Muscle of leg (tissue), 16 donors: ENCODE measurements at places on chromosomes 12 and 14.

DNA sequence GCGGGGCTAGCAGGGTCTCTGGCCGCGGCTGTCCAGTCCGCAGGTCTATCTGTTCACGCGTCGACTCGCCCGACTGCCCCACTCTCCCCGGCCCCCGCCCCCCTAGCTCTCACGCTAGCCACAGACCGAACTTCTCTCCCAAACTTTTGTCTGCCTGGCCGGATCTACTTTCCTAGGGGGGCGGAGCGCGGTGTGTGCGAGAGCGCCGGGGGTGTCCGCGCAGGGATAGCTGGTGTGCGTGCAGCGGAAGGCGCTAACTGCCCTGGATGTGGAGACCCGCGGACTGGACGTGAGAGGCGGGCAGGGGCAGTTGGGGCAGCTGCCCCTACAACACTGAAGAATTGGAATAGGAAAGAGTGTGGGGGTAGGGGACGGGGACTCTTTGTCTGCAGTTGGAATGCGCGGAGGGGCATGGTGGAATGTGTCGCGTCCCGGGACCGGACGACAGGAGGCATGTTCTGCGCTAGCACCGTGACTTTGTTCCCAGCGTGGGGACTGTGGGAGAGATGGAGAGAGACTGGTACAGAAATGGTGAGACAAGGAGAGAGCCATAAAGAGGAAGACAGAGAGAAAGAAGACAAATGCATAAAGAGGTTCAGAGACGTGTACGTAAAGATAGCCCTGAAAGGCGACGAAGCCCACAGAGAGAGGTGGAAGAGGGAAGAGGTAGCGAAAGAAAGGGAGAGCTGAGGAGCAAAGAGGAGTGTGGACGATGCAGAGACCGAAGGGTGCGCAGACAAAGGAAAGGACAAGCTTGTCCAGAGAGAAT is at the start of gene AJUBA:
AJUBA (minus strand) TSS at position 75 of the 769 bp plus-strand sequence. CDS start 285 bp downstream, outside the sequence.
- peak; percentile 98 for DNase-seq

GRCh38 chr14:57970175-57970574 is 104.3 kb upstream of the SLC35F4 start:
- DNase-seq, result no peak

- DNase-seq, result no peak
Observed at GRCh38 chr12:124302807-124303578, 8.1 kb downstream of the RFLNA start.

DNA sequence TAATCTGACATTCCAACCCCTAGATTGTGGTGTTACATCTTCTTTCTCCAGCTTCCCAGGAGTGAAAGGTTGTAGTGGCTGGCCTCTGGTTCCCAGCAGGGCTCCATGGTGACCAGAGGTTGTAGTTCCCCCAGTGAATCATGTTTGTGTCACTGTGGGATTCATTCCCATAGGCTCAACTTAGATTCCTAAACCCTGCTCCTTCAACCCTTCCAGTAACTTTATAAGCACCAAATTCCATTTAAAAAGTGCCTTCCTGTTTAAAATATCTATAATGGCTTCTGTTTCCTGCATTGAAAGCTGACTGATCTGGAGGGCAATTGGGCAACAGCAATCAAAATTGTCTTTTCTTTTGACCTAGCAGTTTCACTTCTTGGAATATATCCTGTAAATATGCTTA is 40.5 kb upstream of the TBC1D15 start:
- peak; percentile 58 for DNase-seq
